ENCODE measurements at places on chromosomes 3 and 15. TPM values are rescaled to one million over a fixed set of nuclear protein-coding genes. Genes with fewer than 3 reads are reported as not detected.

Gene GNAT1
- not detected for total RNA-seq

Gene THBS1
- total RNA-seq = 50.8 TPM

Gene CYP8B1
- not detected for total RNA-seq

Gene XCR1
- not detected for total RNA-seq
